Activated CD8-positive, alpha-beta memory T cell treated with anti-CD3 and anti-CD28 coated beads for 24 hours (primary cell): ENCODE measurements at places on chromosomes 5 and 9.

GRCh38 chr9:127595611-127596010 lies 16.5 kb upstream of the STXBP1 start:
- DNase-seq: no peak

DNA sequence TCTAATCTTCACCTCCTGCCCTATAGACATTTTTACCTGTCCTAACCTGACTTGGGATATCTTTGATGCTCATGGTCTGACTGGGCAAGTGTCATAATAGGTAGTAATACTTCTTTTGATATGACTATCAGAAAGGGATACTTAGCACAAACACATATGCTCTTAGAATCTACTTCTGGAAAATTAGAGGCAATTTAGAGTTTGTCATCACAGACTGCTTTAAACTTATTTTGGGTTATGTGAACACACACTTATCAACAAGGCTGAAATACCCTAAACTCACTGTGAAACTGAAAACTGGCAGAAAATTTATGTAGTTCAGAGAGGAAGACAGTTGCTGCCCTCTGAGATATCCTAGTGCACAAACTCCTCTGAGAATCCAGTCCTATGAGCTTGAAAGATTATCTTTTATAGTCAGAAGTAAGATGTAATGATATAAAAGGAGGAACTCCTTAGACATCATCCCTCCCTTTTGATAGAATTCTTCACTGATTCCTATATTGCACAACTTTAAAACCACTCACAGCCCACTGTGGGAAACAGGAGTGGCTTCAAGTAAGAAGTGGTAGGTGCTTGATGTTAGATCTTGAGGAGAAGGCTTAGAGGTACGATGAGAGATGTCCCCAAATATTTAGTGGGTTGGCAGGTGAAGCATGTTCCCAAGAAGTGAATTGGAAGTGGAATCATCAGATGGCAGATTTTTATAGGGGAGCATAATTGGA lies 273.3 kb downstream of the MAN2A1 start:
- DNase-seq: no peak

DNA sequence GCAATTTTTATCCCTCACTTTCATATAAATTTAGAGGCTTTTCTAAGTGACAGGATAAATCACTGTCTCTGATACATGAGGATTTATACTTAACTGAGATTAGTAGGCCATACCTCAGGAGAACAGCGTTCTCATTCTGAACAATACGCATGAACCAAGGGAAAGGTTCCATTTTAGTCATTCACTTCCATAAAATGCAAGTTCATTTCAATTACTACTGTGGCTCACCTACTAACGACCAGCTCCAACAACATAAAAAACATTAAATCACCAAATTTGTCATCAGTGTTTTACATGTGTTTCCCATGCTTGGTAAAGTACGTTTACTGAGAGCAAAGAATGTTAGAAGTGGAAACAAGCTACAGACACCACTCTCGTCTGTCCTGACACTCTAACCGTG lies 67.4 kb downstream of the EFNA5 start:
- DNase-seq: no peak

- no peak for DNase-seq
Measured at GRCh38 chr9:108323615-108324014, 532.2 kb downstream of the ACTL7B start.

GRCh38 chr9:123000371-123001068 lies 32.9 kb upstream of the GPR21 start:
- no peak for DNase-seq

DNA sequence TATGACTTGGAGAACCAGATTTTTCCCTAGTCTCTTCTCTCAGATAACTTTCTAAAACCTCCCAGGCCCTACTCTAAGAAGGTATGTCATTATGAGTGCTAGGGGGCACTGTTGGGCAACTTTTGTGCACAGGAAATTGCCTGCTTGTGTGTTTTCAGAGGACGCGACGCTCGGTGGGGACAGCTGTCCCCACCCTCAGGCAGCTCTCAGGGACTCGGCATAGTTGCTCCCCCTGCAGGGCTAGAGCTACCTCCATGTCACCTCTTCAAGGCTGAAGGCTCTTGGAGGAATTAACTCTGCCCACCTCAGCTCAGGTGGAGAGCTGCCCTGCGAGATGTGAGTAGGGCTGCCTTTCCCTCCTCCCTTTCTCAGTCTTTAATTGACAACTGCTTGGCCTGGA lies 10.2 kb upstream of the TIFAB start:
- peak; percentile 65 for DNase-seq

GRCh38 chr9:99954819-99955218 lies 48.4 kb downstream of the STX17 start:
- DNase-seq: no peak
